ENCODE measurements at places on chromosomes 11 and 22. TPM values are rescaled to one million over a fixed set of nuclear protein-coding genes. Genes with fewer than 3 reads are reported as not detected.

GRCh38 chr11:29645373-29645772, 371.5 kb downstream of the KCNA4 start:
- H3K27me3 ChIP-seq = no peaks in the 10 kb centered on the region
- no peak overlapping the region for H3K4me3 ChIP-seq
- no peak for DNase-seq

DNA sequence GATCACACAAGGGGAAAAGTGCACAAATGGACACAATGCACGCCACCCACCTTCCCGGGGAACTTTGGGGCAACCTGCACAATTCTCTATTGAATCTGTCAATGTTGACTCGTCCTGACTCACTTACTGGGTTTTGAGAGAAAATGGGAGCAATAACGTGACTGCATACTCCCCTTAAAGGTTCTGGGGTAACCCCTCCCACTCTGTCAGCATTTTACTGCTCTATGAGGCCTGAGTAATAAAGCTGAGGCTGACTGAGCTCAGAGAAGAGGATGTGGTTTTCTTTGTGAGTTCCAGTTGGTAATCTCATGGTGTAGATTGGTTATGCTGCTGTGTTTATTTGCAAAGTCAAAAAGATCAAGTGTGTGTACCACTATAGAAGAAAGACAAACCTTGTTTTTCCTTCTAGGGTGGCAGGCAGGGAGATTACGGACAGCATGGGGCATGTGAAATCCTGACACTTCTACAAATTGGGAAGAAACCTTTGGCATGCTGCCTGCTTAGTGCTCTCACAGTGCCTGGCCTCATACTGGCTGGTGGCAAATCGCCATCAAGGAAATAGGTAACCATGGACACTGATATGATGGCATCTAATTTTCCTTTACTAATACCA, 16.1 kb upstream of the APOA1 start:
- peaks cover 6% of the 10 kb centered on the region for H3K36me3 ChIP-seq
- no peak overlapping the region for H3K4me3 ChIP-seq
- DNase-seq = no peak

- H3K27ac ChIP-seq = peak within 1 kb of the TSS; percentile 96
- DNase-seq = peak; percentile 50
- H3K36me3 ChIP-seq = no peaks in the 10 kb centered on the region
- H3K4me1 ChIP-seq = peaks cover 11% of the 10 kb centered on the region
These were observed at the start of gene SIK2 for GRCh38 chr11:111601979-111602864. Gene SIK2, plus strand, starts transcription at chr11:111602449. Its CDS starts 115 bp downstream, at chr11:111602564.

DNA sequence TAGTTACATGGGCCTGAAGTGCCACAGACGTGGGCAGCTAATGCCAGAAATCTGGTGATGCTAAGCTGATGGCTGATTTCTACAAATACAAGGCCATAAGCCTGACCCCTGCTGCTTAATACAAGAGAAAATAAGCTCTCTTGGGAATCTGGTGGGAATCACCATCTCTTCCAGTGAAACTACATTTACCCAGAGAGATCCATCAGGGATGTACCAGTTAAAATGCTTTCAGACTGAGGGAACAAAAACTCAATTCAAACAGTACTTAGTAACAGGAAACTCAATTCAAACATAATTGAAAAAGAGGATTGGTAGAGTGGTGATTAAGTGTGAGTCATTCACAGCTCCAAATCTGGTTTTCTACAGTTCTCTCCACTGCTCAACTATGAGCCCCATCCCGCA, 1.7 kb upstream of the CAVIN3 start:
- H3K27ac ChIP-seq = peak overlapping the region; percentile 82
- H3K4me3 ChIP-seq = no peak overlapping the region
- no peaks in the 10 kb centered on the region for H3K27me3 ChIP-seq
- H3K36me3 ChIP-seq = no peaks in the 10 kb centered on the region
- peaks cover 27% of the 10 kb centered on the region for H3K4me1 ChIP-seq

DNA sequence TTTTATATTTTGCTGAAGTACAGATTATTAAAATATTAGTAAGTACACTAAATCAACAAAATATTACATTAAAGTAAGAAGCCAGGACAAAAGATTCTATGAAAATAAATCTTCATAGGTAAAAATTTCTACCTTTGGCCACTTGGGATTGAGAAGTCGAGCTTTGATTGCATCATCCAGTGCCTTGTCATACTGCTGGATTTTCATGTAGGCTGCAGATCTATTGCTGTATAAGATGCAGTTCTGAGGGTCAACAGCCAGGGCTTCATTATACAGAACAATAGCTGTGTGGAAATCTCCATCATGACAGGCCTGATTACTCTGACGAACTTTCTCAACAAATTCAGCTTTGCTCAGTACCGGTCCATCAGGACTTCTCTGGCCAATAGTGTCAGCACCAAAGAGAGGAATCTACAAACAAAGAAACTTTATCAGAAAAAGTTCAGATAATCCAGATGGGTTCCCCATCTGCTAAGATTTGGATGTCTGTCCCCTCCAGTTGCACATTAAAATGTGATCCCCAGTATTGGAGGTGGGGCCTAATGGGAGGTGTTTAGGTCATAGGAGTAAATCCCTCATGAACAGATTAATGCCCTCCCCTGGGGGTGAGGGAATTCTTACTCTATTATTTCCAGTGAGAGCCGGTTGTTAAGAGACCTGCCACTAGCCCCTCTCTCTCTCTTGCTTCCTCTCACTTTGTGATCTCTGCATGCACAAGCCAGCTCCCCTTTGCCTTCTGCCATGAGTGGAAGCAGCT, 50.0 kb downstream of the TTC28 start:
- DNase-seq = no peak
- no peak overlapping the region for H3K4me3 ChIP-seq
- H3K4me1 ChIP-seq = no peaks in the 10 kb centered on the region
- H3K27ac ChIP-seq = no peak overlapping the region
- no peaks in the 10 kb centered on the region for H3K27me3 ChIP-seq

- no peak overlapping the region for H3K4me3 ChIP-seq
- H3K4me1 ChIP-seq = peaks cover 10% of the 10 kb centered on the region
- no peaks in the 10 kb centered on the region for H3K36me3 ChIP-seq
- H3K27me3 ChIP-seq = no peaks in the 10 kb centered on the region
- no peak overlapping the region for H3K27ac ChIP-seq
These were observed 357.7 kb upstream of the ARHGAP42 start for GRCh38 chr11:100329352-100329751.

DNA sequence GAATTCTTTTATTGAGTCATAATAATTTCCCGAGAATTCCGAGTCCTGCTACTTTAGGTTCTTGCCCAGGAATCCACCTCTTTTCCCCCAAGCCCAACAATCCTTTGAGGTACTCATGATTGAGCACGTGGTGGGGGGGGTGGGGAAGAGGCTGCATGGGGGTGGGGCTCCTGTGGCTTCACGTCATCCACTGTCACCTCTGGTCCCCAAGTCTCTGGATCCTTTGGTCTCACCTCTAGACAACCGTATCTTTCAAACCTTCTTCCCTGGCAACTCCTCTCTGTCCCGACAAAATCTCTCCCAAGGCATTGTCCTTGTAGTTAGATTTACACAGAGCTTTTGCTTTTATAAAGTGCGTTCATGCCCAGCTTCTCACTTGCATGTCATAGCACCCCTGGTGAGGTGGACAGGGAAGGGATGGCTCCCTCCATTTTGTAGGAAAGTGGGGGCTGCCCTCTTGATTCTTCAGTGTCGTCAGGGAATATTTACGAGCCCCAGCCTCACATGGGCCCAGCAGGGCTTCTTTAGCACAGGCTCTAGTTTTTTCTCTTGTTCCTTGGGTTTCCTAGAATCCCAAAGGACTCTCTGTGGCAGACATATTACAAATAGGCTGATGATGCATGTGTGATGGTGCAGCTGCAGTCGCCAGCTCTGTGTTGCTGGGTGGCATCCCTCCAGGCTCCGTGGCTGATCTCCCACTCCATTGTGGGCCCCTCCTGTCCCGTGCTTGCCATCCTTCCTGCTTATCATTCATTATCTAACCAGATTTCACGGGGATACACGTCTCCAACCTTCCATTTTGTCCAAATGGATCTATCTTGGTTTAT, 8.4 kb downstream of the UCP3 start:
- H3K36me3 ChIP-seq = no peaks in the 10 kb centered on the region
- no peaks in the 10 kb centered on the region for H3K27me3 ChIP-seq
- DNase-seq = no peak
- no peak overlapping the region for H3K27ac ChIP-seq
- H3K4me1 ChIP-seq = no peaks in the 10 kb centered on the region

GRCh38 chr11:12248330-12248729, 129.0 kb upstream of the PARVA start:
- no peaks in the 10 kb centered on the region for H3K27me3 ChIP-seq
- H3K27ac ChIP-seq = peak overlapping the region; percentile 54
- DNase-seq = no peak
- no peaks in the 10 kb centered on the region for H3K4me1 ChIP-seq
- H3K4me3 ChIP-seq = no peak overlapping the region
- no peaks in the 10 kb centered on the region for H3K36me3 ChIP-seq

GRCh38 chr11:117825538-117826189, 1.1 kb upstream of the FXYD2 start:
- no peak overlapping the region for H3K27ac ChIP-seq
- H3K27me3 ChIP-seq = no peaks in the 10 kb centered on the region
- DNase-seq = no peak
- peaks cover 8% of the 10 kb centered on the region for H3K4me1 ChIP-seq
- no peaks in the 10 kb centered on the region for H3K36me3 ChIP-seq

DNA sequence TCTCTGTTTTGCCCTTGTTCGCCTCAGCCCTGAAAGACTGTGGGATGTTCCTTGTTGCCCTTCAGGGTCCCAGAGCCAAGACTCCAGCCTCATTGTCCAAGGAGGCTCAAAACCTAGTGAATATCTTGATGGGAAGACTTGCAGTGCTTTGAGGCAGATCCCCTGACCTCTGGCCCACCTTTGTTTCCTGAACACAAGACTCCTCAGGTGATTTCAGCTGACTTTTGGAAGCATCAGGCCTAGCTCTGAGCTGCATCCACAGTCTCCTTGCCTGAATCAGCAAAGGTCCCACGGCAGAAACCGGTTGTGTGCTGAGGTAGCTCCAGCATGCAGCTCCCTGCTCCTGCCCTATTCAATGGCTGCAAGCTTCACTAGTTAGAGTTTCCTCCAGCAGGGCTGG, 159.3 kb upstream of the B3GAT1 start:
- no peaks in the 10 kb centered on the region for H3K36me3 ChIP-seq
- H3K4me3 ChIP-seq = no peak overlapping the region
- no peaks in the 10 kb centered on the region for H3K27me3 ChIP-seq

DNA sequence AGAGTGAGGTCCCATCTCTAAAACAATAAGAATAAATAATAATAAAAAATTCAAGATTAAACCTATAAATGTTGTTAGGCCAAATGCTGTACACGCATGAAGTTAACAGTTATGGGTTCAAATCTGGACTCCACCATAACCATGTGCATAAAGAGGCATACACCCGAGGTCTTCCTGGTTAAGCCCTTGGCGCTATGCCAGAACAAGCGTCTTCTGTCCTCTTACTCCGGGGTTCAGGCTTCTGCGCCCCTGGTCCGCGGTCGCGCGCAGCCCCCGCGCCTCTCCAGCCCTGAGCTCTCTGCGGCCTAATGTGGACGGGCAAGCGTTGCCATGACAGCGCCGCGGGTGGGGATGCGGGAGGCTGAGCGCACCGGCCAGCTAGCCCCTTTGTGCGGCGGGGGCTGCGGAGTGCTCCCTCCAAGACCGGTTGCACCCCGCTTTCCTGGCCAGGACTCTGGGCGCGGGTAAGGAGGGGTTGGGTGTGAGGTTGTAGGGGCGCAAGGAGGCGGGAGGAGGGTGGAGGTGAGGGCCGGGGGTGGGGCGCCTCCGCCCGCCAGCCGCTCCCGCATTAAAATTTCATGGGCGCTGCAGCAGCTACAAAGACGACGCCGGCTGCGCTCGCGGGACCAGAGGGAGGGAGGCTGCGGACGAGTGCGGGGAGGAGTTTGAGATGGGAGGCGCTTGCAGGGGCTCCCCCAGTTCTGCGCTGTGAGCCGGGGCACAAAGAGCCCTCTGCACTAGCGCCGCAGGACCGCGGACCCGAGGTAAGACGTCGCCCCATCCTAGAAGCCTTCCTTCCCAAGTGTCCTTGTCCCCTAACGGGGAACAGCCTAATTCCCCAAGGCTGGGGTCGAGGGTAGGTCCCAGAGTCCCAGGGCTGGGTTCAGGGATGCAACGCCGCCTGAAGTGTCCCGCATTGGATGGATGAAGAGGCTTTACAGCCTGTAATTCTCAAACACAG, at the start of gene MIAT:
Gene MIAT, plus strand, starts transcription at position 698 of the 961 bp plus-strand sequence.
- no peaks in the 10 kb centered on the region for H3K36me3 ChIP-seq
- peaks cover 88% of the 10 kb centered on the region for H3K27me3 ChIP-seq
- no peak within 1 kb of the TSS for H3K27ac ChIP-seq
- peaks cover 22% of the 10 kb centered on the region for H3K4me1 ChIP-seq
- no peak for DNase-seq

- DNase-seq = peak; percentile 42
- H3K4me3 ChIP-seq = peak overlapping the region; percentile 45
- H3K4me1 ChIP-seq = peaks cover 5% of the 10 kb centered on the region
- no peaks in the 10 kb centered on the region for H3K27me3 ChIP-seq
- H3K27ac ChIP-seq = peak overlapping the region; percentile 65
- no peaks in the 10 kb centered on the region for H3K36me3 ChIP-seq
These were observed 41.1 kb downstream of the TST start for GRCh38 chr22:36977947-36978660.

DNA sequence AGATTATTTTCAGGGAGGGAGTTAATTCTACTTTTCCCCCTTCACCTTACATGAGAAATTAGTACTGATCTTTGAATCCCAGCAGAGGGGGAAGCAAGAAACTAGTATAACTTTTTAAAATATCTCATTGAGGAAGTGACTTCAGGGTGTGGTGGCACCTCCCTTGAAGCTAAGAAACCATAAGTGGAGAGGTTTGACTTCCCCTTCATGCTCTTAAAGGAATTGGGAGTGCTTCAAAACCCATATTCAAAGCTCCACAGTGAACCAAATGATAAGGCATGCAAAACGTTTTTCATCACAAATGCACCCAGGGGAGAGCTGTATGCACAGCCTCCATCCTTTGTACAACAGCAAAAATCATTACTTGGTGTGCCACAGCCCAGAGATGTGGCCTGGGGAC, 540 bp downstream of the MS4A14 start:
- DNase-seq = no peak
- H3K27ac ChIP-seq = no peak overlapping the region
- H3K4me1 ChIP-seq = no peaks in the 10 kb centered on the region
- H3K4me3 ChIP-seq = no peak overlapping the region
- no peaks in the 10 kb centered on the region for H3K36me3 ChIP-seq

DNA sequence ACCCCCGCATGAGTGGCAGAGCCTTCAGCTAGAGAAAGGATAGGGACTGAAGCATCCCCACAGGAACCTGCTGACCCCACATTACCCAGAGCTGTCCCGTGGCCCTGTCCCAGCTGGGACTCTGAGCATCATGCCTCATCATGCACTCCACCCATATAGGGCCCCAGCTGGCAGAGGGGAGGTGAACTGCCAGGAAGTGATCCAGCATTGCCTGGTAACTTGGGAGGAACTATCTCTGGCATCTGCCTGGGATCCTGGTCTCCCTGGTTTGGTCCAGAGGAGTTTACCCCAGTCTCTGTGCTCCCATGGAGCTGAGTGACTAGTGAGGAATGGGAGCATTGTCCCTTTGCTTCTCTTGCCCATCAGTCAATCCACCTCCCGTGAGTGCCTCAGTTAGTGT, 228.8 kb downstream of the GRIK4 start:
- no peaks in the 10 kb centered on the region for H3K27me3 ChIP-seq
- DNase-seq = no peak
- peaks cover 6% of the 10 kb centered on the region for H3K4me1 ChIP-seq
- no peak overlapping the region for H3K4me3 ChIP-seq
- H3K36me3 ChIP-seq = no peaks in the 10 kb centered on the region
- H3K27ac ChIP-seq = no peak overlapping the region

Gene SEPTIN3
- 0.19 TPM for total RNA-seq

Gene CRACR2B
- total RNA-seq = 4.5 TPM

Gene APOL5
- total RNA-seq = not detected

Gene CDON
- 4.3 TPM for total RNA-seq

Gene DCDC1
- not detected for total RNA-seq
